Left ventricle myocardium superior (tissue), 1 donor: ENCODE measurements at places on chromosomes 12 and 14.

- DNase-seq = no peak
Observed at GRCh38 chr14:76710056-76711010, 50.9 kb upstream of the VASH1 start.

DNA sequence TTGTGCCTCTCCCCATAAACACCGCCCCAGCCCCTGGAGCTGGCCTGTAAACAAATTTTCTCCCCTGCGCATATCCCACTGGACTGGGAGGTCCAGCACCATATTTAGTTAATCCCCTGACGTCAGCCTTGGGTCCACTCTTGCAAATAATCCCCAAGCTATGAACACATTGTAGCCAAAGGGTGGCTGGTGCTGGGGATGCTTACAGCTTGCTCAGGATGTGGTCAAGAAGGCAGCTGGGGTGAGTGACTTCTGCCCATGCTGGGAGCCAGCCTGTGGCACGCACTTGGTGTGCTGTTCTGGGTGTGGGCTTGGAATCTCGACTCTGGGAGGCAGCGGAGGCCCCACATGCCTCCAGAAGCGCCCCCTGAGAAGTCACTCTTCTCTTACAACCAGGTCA is 32.1 kb downstream of the CMKLR1 start:
- DNase-seq = no peak

GRCh38 chr14:50345846-50346422 is 33.8 kb downstream of the DMAC2L start:
- DNase-seq = no peak

- no peak for DNase-seq
Observed at GRCh38 chr14:100285913-100286400, 20.3 kb downstream of the SLC25A29 start.

DNA sequence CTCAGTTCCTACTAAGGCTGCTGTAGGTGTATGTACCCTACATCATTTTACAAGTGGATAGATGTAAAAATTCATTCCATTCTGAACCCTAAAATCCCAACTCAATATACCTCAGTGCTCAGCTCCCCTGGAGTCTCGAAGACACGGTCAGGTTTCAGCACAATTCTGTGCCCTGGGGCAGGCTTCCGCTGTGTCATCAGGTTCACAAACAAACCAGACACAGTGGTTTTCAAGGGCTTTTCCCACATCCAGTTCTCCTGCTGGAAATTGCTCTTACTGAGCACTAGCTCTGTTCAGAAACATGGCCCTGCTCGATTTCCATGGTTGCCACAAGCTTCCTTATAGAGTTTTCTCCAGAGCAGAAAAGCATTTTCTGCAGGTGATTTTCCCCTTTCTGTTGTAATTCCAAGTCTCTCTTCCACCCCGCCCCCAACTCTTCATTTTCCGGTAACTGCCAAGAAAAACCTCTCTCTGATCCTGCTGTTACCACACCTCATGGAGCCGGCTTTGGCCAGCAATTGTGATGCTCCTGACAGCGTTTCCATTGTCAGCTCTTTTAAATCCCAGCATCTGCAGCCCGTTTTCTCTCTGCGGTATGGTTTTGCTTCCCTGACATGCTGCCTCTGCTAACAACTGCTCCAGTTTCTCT is 483.0 kb upstream of the CCDC196 start:
- no peak for DNase-seq

DNA sequence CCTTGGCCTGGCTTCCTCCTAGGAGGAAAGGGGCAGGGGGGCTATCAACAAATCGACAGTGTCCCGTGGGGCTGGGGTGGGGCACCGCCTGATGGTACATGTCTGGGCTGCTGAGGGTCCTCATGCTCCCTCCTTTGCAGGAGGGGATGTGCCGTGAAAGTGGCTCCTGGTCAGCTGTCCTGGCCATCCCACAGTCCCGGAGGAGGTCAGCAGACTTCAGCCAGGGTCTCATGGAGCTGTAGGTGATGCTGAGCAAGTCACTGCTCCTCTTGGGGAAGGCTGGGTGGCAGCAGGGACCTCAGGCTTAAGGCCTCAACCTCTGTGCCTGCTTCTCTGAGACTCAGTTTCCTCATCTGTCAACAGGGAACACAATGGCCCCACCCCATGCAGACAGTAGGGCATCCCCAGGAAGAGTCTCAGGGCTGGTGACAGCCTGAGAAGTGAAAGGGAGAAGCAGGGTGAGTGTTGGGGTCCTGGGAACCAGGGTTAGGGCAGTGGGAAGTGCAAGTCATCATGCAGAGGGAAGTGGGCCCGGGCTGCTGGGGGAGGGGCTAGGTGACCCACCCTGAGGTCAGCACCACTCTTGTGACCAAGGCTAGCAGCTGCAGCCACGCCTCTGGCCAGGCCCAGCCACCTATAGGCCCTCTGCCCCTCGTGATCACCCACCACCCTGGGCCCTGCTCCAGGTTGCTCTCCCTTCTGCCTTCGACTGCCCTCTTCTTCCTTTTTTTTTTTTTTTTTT is 4.4 kb upstream of the TNFAIP2 start:
- DNase-seq = peak; percentile 84

DNA sequence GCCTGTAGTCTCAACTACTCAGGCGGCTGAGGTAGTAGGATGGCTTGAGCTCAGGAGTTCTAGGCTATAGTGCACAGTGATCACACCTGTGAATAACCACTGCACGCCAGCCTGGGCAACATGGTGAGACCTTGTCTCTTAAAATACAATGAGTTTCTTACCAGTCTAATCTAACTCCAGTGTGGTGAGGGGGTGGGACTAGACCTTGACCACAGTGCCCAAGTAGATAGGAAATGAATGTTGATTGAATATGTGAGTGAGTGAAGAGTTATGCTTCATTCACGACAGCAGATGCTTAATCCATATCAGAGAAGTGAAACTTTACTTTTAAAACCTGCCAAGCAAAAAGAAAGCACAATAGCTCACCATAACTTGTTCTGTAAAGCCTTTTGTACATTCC is 11.2 kb upstream of the AK7 start:
- DNase-seq = no peak

DNA sequence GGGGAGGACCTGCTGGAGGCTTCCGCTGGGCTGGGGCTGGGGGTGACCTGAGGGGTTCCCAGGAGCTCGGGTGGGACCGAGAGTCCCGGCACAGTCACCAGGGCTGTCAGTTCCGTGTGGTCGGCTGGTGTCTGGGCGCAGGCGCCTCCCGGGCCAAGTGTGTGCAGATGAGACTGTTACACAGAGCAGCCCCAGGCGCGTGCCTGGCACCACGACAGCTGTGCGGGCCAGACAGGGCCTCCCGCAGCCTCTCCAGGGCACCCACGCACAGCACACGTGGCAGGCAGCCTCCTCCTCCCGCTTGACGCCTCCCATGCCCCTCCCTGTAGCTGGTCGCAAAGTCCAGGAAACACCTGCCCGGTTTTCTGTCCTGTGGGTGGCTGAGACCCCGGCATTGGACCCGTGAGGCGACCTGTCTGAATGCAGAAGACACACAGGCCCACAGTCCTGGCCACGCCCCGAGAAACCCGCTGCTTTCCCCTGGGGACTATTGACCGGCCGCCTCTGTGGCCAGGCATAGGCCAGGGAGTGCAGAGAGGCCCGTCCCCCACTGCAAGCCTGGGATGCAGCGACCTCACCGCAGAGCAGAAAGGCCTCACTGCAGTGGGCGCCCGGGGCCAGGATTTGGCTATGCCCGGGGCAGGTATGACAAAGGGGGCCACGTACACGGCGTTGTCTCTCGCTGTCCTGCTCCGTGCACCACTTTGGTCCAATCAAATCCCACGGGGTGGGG is 12.1 kb upstream of the GALNT9 start:
- DNase-seq = no peak

DNA sequence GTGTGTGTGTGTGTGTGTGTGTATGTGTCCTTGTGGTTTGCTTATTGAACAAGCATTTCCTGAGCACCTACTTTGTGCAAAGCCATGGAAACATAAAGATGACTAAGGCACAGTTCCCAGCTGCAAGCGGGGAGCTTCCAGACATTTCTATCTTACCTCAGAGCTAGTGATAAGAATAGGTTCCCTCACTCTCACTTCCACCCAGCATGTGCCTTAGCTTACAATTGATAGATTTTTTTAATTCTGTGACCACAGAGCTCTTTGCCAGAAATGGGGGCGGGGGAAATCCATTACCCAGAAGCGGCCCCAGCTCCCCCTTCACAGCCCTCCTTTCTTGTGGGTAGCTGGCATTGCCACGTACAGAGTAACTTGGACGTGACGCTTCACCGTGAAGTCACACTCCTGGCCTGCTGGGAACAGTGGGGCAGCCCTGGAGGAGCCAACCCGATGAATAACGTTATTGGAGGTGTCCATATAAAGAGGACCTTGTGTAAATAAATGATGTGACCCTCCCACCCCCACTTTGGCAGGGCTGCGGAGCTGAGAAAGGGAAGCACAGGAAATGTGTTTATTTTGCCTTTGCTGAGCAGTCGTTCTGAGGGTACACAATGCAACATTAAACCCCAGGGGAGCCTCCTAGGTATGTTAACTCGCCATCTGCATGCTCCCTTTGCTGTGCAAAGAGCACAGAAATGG is 238.9 kb downstream of the CHST11 start:
- DNase-seq = no peak

DNA sequence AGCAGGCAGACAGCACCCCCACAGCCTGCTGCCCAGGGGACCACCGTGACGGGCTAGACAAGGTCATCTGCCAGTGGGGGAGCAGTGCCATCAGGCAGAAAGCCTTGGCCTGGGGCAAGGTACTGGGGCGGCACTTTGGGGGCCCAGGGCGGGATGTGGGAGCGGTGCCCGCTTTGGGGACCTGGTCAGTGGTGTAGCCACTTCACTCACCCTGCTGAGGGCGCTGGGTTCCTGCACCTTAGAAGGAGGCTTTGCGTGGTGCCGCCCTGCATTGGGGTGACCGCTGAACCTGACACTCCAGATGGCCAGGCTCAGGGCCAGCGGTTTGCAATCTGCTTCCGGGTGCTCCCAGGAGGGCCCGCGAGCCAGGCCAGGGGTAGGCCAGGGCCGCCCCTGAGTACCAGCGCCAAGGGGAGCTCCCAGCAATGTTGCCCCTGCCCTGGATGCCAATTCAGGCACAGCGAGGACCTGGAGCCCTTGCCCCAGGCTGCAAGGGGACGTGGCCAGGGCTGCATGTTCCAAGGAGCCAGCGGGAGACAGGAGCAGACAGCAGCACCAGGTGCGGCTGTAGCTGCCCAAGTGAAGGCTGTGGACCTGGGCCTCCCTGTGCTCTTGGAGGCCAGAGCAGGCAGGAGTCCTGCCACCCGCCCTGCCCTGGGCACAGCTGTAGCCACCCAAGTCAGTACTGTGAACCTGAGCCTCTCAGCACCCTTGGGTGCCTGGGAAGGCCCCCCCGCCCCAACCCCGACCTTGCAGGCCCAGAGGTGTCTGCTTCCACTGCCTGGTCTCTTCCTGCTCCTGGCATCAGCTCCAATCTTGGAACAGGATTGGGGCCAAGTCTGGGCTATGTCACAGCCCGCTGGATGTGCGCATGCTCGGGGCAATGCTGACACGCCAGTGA is 550.7 kb downstream of the SLC6A15 start:
- no peak for DNase-seq
